ENCODE measurements at places on chromosomes 6 and 20.

DNA sequence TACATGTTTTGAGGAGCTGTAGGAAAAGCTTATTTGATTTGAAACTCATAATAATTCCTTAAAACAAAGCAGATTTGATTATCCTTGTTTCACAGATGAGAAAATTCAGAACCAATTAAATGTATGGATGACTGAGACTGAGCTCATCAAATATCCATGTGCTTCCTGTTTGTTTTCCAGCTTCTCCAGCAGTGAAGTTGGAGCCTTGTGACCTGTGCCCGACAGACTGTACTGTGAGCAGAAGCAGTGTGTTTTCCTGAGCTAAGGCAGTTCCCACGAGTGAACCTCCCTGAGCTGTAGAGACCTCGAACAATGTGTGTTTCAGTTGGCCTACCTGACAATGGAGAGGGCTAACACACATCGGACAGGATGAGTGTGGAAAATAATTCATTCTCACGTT is 599.5 kb upstream of the NRSN1 start:
- DNase-seq, result no peak

DNA sequence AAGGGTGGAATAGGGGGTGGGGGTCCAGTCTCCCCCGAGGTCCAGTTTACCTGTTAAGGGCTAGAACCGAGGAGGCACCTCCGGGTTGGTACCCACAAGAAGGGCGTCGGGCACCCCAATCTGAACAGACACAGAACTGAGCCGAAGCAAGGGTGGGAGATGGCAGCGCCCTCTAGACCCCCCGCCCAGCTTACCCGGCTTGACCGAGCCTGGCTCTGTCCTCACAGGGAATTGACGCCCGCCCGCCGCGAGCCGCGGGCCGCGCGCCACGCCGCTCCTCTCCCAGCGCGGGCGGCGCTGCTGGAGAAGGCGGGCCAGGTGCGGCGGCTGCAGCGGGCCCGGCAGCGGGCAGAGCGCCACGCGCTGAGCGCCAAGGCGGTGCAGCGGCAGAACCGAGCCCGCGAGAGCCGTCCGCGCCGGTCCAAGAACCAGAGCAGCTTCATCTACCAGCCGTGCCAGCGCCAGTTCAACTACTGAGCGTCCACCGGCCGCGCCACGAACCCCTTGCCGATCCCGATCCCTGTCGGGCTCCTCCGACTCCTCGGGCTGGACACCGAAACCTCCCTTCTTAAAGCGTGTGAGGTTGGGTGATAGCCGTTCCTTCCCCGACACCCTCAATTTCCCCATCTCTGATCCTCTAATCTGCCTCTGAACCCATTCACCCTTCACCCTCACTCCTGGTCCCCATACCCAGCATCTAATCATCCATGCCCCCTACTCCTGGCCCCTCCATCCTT is 5.9 kb downstream of the TP53INP2 start:
- no peak for DNase-seq

DNA sequence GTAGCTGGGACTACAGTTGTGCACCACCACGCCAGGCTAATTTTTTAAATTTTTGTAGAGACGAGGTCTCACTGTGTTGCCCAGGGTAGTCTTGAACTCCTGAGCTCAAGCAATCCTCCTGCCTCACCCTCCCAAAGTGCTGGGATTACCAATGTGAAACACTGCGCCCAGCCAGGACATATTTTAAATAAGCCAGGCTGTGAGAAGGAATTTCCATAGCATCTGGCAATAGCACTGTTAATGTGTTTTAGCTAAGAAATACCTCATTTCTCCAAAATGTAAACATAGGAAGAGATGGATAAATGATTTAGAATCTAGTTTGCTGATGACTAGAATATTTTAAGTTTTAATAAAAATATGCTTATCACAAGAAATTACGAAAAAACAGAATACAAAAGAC is 27.0 kb upstream of the SLA2 start:
- no peak for DNase-seq

DNA sequence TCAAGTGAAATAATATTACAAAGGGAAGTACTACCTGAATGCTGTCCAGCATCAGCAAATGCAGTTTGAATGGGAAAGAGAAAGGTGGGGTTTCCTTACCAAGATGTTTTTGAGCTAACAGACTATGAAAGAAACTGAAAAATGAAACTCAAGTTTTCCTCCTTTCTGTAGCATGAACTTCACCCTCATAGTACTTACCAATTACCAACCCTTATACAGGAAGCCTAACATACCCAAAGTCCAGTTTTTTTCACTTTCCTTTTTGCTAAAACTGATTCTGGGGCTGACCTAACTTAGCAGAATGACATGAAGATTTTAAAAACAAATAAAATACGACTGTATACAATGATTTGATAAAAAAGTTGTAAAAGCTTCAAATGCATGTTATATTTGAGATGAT is 5.2 kb downstream of the ZNFX1 start:
- no peak for DNase-seq

DNA sequence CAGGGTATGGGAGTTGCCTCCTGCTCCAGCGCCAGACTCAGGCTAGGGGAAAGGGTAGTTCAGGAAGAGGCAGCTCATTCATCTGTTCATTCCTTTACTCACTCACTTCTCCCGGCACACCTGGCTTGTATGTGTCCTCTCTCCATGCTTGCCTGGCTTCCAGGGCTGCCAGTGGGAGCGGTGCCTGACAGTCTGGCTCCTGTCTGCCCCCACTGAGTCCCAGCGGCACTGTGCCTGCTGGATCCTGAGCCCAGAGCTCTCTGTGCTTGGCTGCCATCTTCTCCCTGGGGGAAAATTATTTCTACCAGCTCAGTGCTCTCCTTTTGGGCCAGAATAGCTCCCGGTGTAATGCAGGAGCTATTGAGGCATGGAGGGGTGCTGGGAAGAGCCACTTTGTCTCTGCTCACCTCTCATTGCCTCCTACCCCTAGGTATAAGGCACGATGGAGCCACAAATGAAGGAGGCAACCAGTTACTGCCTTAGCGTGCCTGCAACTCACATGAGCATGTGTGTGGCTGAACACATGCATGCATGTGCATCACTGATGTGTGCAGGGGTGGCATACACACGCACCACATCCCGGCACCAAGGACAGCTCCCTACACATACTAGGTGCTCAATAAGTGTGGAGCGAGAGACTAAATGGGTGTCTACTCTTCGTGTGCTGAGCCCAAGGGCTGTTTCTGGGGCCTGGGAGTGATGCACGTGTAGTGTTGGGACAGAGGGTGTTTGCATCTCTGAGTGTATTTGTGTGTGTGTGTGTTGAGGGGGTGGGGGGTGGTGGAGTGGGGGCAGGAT is 46.6 kb downstream of the CDH22 start:
- DNase-seq, result no peak

- DNase-seq, result no peak
Measured at GRCh38 chr6:166599205-166599604, 12.7 kb upstream of the RAMACL start.

DNA sequence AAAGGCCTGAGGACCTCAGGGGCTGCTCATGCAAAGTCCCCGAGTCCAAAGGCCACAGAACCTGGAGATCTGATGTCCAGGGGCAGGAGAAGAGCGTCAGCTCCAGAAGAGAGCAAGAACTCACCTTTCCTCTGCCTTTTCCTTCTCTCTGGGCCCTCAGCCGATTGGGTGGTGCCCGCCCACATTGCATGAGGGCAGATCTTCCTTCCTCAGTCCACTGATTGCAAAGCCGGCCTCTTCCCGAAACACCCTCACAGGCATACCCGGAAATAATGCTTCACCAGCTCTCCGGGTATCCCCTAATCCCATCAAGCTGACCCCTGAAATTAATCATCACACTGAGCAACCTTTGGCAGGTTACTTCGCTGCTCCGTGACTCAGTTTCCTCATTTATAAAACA is 33.4 kb downstream of the SPDEF start:
- DNase-seq, result no peak

- DNase-seq, result no peak
Measured at GRCh38 chr20:50538276-50538675, 28.1 kb downstream of the PTPN1 start.

- DNase-seq, result no peak
Measured at GRCh38 chr6:153003366-153003690, 819 bp upstream of the MTRF1L start.

DNA sequence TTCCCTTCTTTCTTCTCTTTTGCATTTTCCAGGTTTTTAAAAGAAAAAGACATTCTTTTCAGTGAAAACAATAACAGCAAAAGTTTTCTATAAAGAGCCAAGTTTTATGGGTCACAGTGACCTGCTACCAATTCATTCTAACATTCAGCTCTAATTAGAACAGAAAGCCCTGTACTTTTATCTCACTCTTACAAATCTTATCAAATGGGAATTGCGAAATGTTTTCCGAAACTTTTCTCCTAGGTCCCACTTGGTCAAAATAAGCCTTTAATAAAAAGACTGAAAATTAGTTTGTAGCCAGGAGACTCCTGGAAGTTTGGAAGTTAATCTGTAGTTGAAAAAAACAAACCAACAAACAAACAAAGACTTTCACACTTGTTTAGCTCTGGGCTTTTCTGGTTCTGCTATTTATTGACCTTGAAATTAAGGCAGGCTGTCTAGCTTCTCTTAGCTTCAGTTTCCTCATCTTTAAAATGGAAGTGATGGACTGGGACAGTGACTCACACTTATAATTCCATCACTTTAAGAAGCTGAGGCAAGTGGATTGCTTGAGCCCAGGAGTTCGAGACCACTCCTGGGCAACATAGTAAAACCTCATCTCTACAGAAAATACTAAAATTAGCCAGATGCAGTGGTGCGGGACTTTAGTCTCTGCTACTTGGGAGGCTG is 613.5 kb upstream of the CDH4 start:
- DNase-seq, result no peak

GRCh38 chr6:37375376-37375775 is 21.6 kb downstream of the RNF8 start:
- DNase-seq, result no peak

GRCh38 chr6:169975701-169976100 is 224.3 kb downstream of the ERMARD start:
- DNase-seq, result no peak

- no peak for DNase-seq
Measured at GRCh38 chr6:22099923-22100322, 196.9 kb downstream of the PRL start.

- no peak for DNase-seq
Measured at GRCh38 chr6:132661906-132662305, 2.9 kb upstream of the TAAR1 start.

- DNase-seq, result no peak
Measured at GRCh38 chr20:472137-472846, 10.0 kb upstream of the TBC1D20 start.

DNA sequence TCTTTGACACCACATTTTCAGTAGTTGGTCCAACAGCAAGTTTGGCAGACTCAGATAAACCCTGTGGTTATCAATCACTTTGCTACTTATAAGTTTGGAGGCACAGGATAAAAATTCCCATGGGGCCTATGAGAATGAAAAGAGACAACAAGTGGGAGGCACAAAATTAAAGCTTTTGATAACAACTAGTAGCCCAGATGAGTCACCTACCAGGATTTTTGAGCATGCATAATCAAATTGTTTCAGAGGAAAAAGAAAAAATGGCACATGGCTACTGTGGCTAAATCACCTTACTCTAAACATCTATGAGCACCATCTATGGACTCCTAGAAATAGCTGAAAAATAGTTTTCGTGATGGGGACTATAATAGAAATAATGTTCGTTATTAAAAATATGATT is 40.8 kb upstream of the BMP5 start:
- DNase-seq, result no peak

DNA sequence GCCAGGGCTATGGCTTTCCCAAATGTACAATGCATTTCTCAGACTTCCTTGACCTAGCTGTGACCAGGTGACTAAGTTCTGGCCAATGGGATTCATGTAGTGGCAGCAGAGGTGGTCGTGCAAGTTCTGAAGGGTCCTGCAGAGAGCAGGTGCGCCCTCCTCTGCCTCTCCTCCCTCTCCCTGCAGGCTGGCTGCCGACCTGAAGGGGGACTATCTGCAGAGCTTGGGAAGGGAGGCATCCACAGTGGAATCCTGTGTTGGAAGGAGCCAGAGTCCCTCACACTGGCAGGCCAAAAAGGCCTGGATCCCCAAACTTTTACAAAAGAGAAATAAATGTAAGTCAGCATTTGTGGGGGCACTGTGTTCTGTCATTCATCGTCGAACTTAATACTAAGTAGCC is 66.6 kb downstream of the CDH26 start:
- no peak for DNase-seq

DNA sequence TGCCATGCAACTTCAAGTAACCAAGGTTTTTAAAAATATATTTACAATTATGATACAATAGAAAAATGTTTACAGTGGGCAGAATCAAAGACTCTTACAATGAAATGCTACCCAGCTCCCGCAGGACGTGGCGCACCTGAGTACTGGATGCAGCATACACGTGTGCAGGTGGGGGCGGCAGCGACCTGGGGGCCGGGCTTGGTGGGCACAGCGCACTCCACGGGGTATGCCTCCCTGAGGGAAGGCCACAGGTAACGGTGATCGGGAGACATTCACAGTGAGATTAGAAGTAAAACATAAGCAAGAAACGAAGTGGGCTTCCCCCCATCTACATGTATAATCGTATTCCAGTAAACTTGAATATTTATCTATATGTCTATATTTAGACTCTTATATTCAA is 54.2 kb downstream of the WDR27 start:
- no peak for DNase-seq

- no peak for DNase-seq
Measured at GRCh38 chr20:59530782-59531181, 73.6 kb upstream of the PHACTR3 start.

- peak; percentile 37 for DNase-seq
Measured at GRCh38 chr20:17504066-17504897, 26.9 kb downstream of the BFSP1 start.

DNA sequence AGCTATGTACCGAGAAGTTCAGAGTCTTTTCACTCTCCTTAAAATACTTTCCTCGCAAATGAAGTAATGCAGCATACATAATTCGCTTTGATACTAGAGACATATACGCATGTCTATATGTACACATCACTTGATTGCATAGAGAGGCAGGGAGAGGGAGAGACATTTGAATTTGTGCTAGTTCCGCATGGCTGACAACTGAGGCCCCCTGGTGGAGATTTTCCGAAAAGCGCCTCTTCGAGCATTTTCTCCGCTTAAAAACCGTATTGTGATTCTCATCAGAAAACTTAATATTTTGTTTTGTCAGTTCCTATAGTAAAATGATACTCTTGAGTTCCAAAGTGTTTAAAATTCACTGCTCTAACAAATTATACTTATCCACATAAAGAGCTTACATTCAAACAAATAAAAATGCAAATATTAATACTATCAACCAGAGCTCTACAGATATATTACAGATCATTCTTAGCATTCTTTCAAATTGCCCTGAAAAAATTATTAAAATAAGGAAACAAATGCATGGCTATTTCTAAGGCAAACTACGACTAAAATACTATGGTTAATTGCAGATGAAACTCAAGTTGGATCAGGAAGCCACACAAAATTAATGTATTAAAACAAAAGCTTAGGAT is 637 bp downstream of the MYLK4 start:
- peak; percentile 86 for DNase-seq

- DNase-seq, result no peak
Measured at GRCh38 chr6:107625264-107625663, 135.3 kb downstream of the SOBP start.

- no peak for DNase-seq
Measured at GRCh38 chr6:113859349-113860180, 2.4 kb downstream of the MARCKS start.

All from stimulated activated CD8-positive, alpha-beta memory T cell treated with anti-CD3 and anti-CD28 coated beads, Interleukin-4, amount 100 ng/mL, for 48 hours (primary cell).